Activated CD4-positive, alpha-beta T cell treated with anti-CD3 and anti-CD28 coated beads, Interleukin-10, Interleukin-2, amounts not matched to agents 100 ng/mL and 50 ng/mL, durations not matched to agents 16 hours and 8 hours (primary cell): ENCODE measurements at places on chromosomes 7 and 10.

DNA sequence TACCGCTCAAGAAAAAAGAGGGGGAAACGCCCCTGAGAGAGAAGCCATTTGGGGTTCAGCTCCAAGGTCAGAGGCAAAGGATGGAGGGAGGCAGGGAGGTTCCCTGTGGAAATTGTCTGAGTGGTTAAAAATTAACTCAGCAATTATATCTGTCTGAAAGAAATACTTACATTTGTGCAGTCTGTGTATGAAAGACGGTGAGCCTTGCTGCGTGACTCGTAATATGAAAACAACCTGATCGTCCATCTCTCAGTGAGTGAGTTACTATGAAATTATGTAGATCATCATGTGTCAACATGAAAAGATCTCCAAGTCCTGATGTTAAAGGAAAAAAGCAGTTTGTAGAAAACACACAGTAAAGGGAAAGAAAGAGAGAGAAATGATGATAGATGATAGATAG lies 67.2 kb upstream of the FAM204A start:
- no peak for DNase-seq

- no peak for DNase-seq
These were observed 967 bp downstream of the ELFN1 start for GRCh38 chr7:1670894-1671593.

- no peak for DNase-seq
These were observed 65.9 kb upstream of the RSU1 start for GRCh38 chr10:16883084-16883483.

GRCh38 chr7:132430861-132431822 lies 145.1 kb downstream of the PLXNA4 start:
- peak; percentile 79 for DNase-seq

GRCh38 chr10:73060738-73061635 lies 35.7 kb downstream of the P4HA1 start:
- DNase-seq = peak; percentile 67

DNA sequence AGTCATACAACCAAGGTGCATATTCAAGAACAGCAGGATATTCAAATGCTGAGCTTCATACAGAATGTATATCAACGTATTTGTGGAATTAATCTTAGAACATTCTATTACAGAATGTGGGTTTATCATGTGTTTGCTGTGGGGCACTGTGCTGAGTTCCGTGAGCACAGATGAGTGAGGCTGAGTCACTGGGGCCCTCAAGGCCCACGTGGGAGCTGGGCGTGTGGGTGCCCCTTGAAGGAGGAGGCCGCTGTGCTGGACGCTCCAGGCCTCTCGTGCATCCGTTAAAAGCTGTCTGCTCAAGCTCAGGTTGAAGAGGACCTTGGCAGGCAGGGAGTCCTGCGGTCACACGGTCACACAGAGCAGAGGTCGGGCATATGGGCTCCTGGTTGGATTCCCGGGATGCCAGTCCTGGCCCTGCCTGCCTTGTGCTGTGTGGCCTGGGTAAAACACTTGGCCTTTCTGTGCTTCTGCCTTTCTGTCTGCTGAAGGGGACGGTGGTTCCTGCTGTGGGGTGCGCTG lies 70.1 kb downstream of the GLRX3 start:
- DNase-seq = no peak

DNA sequence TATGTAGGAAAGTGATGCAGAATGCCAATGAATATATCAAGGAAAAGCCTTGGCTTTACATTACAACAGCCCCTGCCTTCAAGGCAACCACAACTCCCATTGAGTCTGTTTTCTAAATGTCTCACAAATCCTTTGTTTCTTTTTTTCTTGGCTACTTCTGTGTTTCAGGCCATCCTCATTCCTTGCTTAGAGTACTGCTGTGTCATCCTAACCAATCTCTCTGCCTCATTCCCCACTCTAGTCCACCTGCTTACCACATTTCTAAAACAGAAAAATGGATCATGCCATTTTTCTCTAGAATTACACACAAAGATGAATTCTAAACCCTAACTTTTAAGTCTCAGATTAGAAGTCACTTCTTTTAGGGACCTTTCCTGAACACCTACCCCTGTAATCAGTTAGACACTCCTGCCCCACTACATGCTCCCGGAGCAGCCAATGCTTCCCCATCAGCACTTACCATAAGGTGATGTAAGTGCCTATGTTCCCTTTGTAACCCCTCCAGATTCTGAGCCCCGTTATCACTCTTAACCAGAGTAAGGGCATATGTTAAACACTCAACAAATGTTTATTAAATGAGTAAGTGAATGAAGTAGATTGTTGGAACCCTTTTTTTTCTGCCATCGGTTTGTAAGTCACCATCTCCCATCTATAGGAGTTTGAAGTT lies 2.8 kb downstream of the BORCS7 start:
- no peak for DNase-seq

GRCh38 chr7:24580283-24580946 lies 7.2 kb downstream of the PALS2 start:
- no peak for DNase-seq
